Right ventricle myocardium inferior (tissue), 1 donor: ENCODE measurements at places on chromosomes 16 and 17. TPM values are rescaled to one million over a fixed set of nuclear protein-coding genes. Genes with fewer than 3 reads are reported as not detected.

- no peak for DNase-seq
Measured at GRCh38 chr17:6269478-6269877, 165.4 kb downstream of the AIPL1 start.

GRCh38 chr17:42677921-42678781 lies 1.4 kb upstream of the PLEKHH3 start:
- peak; percentile 94 for DNase-seq

DNA sequence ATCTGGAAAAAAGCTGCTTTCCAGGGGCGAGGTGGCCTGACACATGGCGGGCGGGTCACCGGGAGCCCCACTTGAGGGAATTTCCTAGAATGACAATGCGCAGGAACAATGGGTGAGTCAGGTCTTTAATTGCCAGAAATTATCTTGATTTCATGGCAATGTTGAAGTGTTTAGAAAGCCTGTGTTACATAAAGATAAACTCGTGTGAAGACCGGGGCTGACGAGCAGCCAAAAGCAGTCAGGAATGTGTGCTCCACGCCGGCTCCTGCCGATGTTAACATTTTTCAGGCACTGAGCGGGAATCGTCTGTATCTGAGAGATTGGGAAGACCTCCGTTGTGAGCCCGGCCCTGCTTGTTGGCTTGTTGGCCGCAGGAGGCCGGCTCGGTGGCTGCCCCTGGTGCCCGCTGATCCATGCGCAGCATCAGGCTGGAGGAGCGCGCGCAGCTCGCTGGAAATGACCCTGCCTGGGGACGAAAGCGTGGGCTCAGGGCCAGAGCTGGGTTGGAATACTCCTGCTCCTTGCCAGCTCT lies 353.1 kb downstream of the FOXL1 start:
- peak; percentile 78 for DNase-seq

GRCh38 chr17:4482338-4483011 lies 16.2 kb upstream of the SPNS2 start:
- DNase-seq = peak; percentile 25

DNA sequence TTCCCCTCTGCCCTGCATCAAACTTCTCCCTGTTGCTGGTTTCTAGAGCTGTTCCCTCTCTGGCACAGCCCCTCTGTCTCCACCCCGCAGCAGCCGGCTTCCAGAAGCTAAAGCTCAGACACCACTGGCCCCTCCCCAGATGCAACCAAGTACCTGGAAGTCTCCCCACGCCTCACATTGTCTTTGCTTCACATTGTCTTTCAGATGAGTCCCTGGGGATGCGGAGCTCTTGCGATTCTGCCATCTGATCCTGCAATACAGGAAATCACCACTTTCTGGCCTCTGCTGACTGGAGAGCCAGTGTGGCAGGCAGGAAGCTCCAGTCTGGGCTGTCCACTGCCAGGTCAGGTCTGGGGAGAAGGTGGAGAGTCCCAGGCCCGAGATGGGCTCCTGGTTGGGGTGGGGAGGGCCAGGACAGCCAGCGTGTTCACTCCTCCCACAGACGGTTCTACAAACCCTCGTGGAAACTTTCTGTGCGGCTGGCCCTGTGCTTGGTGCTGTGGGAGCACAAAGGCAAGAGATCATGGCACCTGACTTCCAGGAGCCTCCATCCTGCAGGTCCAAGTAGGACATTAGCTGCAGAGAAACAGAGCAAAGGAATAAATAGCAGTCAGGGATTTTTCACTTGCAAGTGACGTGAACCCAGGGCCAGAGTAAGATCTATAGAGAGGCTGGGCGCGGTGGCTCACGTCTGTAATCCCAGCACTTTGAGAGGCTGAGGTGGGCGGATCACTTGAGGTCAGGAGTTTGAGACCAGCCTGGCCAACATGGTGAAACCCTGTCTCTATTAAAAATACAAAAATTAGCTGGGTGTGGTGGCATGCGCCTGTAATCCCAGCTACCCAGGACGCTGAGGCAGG lies 47.9 kb upstream of the MAP3K14 start:
- no peak for DNase-seq

DNA sequence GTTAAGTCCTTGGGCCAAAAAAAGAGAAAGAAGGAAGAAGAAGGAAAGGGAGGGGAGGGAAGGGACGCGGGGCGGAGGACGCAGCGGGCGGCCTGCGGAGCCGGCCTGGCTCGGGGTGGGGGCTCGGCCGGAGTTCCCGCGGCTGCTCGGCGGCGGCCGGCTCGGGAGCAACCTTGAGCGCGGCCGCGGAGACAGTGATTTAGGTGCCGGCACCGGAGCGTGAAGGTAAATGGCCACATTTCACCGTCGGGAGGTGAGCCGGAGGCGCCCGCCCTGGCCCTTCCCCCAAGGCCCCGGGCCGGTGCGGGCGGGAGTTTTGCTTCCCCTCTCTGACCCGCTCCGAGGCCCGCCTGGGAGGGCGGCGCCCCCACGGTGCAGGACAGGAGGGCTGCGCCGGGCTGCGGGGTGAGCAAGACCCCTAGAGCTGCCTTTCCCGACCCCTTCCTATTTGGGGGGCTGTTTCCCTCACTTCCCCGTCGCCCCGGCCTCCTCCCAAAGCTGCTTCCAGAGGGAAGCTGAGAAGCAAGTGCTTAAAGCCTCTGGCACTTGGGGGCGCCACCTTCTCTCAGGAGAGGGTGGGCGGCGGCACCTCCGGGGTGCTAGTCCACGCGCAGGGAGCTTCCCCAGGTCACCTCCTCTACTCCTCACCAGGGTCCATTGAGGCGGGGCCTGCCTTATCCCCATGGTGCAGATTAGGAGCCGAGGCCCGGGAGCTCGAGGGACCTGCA lies 56.5 kb downstream of the MRM1 start:
- peak; percentile 66 for DNase-seq

GRCh38 chr16:87675111-87675719 lies 72.9 kb downstream of the JPH3 start:
- no peak for DNase-seq

DNA sequence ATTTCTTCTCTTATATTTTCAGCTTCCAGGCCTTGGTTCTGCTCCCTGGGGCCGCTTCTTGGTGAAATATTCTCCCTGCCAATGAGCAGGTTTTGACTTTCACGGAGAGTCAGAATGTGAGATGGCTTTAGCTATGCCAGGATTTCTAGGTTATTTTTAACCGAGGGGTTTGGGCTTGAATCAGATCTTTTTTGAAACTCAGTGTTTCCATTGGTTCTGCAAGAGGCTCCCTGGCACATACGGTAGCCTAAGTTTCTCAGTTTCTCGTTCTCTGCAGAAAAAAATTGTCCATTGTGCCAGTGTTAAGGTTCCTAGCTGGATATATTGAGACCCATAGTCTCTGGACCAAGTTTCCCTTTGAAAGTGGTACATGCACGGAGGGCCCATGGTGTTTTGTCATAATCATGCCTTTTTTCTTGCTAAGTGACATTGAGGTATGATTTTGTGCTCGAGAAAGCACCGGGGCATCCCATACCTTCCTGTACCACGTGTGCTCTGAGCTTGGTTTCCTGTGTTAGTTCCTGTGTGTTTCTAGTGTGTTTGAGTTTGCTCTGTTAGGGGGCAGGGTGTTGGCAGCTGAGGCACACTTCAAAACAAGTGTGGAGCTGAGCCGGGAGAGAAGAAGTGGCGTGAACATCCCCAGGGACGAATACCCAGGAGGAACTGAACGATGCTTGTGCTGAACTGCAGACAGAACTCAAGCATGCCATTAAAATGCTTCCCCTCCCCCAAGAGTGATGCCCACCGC lies 127.2 kb downstream of the HS3ST3B1 start:
- DNase-seq = no peak

- DNase-seq = no peak
Measured at GRCh38 chr17:12588531-12588930, 77.2 kb upstream of the MYOCD start.

DNA sequence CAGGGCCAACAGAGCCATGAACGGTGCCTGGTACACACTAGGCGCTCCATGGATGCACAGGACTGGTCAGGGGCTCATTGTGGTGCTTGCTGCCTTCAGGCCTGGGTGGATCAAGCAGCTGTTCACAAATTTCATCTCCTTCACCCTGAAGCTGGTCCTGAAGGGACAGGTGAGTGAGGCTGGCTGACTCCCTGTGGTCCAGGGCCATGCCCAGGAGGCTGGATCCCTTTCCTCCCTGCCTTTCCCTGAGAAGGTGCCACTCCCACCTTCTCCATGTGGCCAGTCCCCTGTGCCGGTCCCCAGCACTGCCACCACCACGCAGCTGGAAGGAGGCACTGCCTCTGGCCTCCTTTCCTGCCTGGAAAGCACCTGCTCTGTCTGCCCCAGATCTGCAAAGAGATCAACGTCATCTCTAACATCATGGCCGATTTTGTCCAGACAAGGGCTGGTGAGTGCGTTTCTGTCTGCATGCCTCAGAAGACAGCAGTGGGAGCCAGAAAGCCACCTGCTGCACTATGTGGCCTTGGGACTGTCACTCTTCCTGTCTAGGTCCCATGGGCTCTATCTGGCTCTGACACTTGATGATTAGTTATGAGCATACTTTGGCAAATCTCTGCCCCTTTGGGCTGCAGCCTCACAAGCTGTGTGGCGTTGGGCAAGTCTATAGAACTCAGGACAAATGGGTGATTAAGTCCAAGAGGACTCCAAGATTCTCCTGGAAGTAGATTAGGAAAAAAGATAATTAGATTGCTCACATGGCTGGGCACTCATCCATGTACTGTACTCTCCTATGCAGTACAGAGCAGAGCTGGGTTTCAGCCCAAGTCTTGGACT lies 9.4 kb downstream of the CETP start:
- no peak for DNase-seq

DNA sequence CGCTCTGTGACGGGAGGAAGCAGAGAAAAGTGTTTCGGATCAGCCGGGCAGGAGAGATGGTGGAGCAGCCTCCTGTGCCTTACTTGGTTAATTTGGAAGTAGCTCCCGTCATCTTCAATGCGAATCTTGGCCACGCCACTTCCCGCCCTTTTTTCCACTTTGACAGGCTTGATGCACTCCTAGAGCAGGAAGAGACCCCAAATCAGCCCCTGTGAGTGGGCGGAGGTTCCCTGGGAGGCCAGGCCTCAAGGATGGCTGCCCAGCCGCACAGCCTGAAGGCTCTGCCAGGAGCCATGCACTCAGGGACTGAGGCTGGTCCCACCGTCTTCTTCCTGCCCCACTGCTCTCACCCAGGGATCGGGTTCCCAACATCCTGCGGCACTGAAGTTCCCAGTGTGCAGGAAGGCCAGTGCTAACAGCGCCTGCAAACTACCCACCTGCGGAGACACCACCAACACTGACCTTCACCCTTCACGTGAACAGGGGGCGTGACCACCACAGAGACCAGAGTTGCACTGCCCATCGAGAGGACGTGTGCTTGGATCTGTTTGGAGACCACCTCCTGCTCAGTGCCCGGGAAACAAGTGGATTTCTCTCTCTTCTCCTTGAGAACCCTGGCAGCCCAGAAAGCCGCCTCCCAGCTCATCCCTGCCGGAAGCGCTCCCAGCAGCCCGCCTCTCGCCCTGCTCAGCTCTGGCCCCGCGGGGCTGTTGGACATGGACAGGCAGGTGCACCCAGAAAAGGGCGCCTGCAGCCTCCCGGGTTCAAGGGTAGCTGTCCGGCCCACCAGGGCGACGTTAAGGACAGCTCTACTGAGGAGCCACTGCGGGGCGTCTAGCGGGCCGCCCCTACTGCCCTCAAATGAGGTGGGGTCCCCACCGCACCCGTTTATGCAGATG lies 988 bp downstream of the CIAO3 start:
- DNase-seq = peak; percentile 47

DNA sequence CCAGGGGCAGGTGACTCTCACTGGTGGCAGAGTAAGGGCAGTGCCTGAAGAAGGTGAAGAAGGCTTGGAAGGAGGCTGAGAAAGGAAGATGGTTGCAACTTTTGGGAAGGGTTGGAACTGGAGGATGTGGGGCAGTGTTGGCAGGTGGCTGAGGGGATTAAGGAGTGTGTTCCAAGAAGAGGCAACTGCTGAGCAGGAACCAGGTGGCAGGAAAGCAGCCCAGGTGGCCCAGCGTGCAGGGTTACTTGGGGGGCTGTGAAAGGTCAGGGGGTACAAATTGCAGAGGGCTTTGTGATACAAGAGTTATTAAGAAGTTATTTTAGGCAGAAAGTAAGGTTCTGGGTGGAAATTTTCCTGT lies 28.6 kb downstream of the WSCD1 start:
- no peak for DNase-seq

GRCh38 chr16:9864461-9864860 lies 317.8 kb downstream of the GRIN2A start:
- no peak for DNase-seq

DNA sequence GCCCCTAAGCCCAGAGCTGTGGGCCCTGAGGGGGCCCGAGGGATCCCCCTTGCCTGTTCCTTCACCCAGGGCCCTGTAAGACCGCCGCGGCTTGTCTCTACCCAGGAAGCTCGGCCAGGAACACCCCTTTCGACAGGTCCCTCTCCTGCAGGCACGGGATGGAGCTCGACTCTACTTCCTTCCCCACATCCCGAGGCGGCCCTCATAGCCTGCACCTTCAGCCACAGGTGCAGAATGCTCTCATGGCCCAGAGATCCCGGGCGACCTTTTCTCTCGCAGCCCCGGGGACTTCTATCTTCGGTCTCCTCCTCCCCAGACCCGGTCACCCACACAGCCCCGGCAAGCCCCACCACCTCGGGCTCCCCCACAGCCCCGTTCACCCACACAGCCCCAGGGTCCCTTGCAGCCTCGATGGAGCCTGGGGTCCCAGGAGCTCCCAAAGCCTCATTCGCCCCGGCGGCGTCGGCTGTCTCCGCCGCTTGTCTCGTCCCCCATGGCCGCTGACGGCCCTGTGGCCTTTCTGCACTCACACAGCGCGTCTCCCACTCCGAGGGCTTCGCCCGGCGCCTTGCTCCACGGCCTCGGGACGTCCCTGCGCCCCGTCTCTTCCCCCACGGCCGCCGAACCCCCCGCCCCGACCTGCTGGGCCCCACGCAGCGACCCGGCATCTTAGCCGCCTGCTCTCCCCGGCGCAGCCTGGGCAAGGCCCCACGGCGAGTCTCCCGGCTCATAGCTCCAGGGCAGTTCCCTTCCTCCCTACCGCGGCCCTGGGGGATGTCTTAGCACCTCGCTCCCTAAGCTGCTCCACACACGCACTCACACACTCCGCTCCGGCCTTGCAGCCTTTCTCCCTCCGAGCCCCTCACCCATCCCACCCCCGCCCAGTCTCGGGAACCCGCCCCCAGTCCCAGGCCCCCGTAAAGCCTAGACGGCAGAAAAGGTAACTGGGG lies 650 bp downstream of the KIAA0753 start:
- DNase-seq = peak; percentile 72

GRCh38 chr17:50905460-50905803 lies 39.3 kb upstream of the TOB1 start:
- no peak for DNase-seq

ATP1B2 gene
- 3.8 TPM for total RNA-seq

GPR139 gene
- total RNA-seq = not detected

CCL3 gene
- not detected for total RNA-seq

DYNLL2 gene
- total RNA-seq = 81.4 TPM

NEK8 gene
- 0.60 TPM for total RNA-seq

CES1 gene
- 52.2 TPM for total RNA-seq

TEKT1 gene
- not detected for total RNA-seq

PKD1 gene
- 85.8 TPM for total RNA-seq
